ENCODE measurements at places on chromosomes 12 and 14.

- no peak for DNase-seq
These were observed 31.4 kb downstream of the VWF start for GRCh38 chr12:6092784-6093722.

GRCh38 chr14:55297611-55298499, 26.6 kb downstream of the FBXO34 start:
- no peak for DNase-seq

DNA sequence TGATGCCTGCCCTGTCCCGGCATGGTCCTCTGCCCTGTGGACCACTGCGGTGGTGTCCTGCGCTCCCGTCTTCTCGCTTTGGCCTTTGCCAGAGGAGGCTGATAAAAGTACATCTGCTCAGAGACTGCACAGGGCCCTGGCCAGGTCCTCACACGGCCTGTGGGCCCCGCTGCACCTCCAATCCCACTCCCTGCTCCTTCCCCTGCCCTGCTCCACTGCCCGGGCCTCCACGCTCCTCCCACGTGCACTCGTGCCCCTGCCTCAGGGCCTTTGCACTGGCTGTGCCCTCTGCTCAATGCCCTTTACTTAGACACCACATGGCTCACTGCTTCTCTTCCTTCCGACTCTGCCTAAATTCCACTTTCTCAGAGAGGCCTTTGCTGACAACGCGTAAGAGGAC, 49.3 kb upstream of the BEGAIN start:
- no peak for DNase-seq

- DNase-seq = peak; percentile 86
These were observed 220 bp upstream of the KRT83 start for GRCh38 chr12:52321418-52321817.

DNA sequence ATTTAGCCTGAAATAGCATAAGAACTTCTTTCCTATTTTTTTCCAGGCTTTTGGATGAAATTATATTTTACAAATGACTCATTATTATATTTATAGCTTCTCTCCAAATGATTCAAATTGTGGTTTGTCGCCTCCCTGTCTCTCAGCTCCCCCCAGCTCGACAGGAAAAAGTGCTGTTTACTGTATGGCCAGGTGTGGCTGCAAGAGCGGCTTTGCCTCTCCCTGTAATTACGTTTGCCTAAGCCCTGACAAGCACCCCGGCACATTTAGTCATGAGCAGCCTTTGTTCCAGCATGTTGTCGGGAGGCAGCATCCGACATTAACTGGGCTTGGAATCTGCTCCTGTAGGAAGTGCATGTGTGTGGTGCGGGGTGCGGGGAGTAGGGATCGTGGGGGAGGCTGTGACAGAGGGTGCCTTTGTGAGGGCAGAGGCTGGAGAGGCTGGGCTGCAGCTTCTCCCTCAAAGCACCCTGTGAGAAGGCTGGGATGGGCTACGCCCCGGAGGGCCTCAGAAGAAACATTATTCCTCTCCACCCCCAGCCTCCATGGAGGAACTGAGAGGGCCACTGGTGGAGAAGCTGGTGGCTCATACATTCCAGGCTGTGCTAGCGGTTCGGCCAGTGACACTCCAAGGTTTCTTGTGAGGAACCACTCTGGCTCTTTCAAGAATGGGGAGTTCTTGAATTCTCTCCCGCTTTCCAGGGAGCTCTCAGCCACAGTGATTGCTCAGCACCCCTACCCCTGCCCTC, 42.1 kb upstream of the CTDSP2 start:
- DNase-seq = peak; percentile 94

DNA sequence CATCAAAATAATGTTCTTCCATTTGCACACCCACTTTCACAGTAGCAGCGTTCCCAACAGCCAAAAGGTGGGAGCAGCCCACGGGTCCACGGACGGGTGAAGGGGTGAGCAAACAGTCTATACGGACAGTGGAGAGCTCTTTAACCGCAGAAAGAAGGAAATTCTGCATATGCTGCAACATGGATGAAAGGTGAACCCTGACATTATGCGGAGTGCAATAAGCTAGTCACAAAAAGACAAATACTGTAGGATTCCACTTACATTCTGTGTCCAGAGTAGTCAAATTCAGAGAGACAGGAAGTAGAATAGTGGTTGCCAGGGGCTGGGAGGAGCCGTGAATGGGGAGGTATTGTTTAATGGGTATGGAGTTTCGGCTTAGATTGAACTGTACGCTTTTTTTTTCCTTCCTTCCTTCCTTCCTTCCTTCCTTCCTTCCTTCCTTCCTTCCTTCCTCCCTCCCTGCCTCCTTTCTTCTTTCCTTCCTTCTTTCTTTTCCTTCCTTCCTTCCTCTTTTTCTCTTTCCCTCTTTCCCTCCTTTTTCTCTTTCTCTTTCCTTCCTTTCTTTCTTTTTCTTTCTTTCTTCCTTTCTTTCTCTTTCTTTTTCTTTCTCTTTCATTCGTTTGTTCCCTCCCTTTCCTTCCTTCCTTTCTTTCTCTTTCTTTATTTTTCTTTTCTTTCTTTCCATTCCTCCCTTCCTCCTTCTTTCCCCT, 15.8 kb upstream of the ANKRD9 start:
- DNase-seq = peak; percentile 21

GRCh38 chr14:87233266-87233665, 759.7 kb downstream of the GALC start:
- no peak for DNase-seq

DNA sequence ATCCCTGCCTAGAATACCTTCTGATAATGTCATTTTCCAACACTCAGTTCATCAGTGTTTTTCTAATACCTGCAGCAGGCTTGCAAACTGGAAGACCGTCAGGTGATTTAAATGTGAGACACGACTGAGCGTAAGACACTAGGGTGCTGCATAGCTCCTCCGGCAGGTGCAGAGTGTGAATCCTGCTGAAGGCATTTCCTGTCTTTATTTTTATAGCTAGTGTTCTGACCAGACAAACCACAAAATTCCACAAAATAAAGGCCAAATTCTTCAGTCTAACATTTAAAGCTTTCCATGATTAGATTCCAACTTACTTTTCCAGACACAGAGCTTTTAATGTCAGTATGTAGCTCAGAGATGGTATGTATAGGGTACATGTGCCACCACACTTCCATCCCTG, 70.7 kb downstream of the BBS10 start:
- no peak for DNase-seq

Measured in DMS153 (cell line).